ENCODE measurements at places on chromosomes 2 and 18.
A peak's percentile ranks its signal among the peaks of the same experiment; 100 is the strongest.

DNA sequence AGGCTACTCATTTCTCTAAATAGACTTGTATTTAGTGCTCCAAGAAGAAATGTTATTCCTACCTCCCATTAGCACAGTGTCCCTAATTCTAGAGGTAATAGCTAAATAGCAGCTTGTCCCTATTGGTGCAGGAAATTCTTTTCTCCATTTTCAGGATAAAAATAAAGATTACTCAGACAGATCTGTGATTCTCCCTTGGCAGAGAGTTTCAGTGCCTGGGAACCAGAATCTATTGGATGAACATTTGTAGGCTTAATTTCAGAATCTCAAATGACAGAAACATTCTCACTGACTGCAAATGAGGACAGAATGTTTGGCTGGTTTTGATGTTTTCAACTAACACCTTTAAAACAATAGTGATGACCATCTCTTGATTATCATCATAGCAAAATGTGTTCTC lies 33.3 kb upstream of the LGALSL start:
- DNase-seq, result no peak

GRCh38 chr2:73972846-73973245 lies 11.9 kb upstream of the TET3 start:
- no peak for DNase-seq

GRCh38 chr2:69453475-69454129 lies 16.4 kb upstream of the NFU1 start:
- DNase-seq, result no peak

DNA sequence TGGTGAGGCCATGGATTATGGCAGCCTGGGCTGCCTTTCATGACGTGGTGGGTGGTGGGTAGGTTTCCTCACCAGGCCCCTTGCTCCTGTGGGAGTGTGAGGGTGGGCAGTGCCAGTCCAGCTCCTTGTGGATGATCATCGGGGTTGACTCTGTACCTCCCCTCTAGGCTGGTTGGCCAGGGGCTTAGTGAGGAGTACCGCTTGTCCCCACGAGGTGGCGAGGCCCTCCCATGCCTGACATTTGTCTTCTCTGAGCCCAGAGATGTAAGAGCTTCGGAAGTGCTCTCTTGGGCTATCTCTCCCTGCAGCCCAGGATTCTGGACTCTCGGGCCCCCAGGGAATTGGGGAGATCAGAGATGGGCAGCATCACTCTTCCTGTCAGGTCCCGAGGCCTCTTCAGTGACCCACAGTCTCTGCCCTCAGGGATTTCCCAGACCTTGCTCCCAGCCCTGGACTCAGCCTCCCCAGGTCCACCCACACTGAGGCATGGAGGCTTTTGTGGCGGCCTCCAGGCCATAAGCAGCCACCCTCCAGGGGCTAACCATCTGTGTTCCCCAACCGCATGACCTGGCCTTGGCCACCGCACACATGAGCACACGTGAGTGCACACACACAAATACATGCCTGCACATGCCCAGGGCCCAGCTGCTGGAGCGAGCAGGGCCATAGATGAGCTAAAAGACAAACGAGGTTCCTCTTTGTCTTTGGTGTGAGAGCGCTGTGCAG lies 6.5 kb downstream of the SPR start:
- no peak for DNase-seq

- DNase-seq, result no peak
Measured at GRCh38 chr2:100755441-100755840, 64.5 kb upstream of the NPAS2 start.

DNA sequence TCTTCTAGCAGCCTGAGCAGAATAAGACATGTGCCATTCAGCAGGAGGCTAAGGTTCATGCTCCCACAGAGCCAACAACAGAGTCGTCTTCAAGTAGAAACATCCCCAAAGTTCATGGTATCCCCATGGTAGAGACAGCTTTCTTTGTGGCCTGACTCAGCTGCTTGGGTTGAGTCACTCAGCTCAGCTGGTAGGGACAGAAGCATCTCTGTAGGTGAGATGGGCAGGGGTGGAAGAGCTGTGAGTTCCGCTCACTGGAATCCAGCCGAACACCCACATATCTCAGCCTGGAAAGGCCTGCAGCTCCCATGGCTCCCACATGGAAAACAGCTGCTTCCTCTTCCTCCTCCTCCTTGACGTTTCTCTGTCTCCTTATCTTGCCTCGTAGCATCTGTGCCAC lies 792.7 kb downstream of the RNF144A start:
- DNase-seq, result no peak

DNA sequence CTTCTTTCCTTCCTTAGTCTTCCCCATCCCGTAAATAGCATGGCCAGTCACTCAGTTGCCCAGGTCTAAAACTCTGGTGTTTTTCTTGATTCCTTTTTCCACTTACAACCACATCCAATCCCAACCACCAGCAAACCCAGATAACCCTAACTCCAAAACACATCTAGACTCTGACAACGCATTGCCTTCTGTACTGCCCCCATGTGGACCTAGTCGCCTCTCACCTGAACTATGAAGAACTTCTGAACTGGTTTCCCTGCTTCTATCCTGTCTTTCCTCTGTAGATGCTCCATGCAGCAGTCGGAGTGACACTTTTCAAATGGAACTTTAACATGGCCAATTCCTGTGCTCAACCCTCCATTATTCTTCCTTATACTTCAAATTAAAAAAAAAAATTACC lies 26.5 kb downstream of the ST6GAL2 start:
- no peak for DNase-seq

DNA sequence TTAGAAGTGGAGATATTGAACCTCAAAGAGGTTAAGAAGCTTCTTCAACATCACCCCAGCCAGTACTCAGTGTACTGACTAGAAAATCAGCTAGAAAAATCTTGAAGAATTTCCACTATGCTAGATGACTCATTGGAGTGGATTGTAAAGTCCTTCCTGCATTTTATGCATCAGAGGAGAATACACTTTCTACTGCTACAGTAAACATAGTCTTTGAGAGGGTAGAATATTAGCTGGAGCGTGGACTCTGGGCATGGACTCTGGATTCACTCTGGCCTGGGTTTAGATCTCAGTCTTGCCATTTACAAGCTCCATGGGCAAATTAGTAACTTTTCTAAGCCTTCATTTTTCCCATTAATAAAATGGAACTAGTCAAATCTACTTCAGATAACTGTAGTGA lies 215.9 kb downstream of the IRS1 start:
- DNase-seq, result no peak

DNA sequence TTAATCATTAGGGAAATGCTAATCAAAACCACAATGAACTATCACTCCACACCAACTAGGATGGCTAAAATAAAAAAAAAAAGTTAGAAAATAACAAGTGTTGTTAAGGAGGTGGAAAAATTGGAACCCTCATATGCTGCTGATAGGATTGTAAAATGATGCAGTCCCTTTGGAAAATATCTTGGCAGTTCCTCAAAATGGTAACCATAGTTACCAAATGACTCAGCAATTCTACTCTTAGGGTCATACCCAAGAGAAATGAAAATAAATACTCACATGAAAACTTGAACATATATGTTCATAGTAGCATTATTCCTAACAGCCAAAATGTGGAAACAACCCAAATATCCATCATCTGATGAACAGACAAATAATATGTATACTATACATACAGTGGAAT lies 15.7 kb upstream of the ACVR2A start:
- DNase-seq, result no peak

- DNase-seq, result no peak
Measured at GRCh38 chr2:240491483-240491882, 56.0 kb downstream of the GPC1 start.

DNA sequence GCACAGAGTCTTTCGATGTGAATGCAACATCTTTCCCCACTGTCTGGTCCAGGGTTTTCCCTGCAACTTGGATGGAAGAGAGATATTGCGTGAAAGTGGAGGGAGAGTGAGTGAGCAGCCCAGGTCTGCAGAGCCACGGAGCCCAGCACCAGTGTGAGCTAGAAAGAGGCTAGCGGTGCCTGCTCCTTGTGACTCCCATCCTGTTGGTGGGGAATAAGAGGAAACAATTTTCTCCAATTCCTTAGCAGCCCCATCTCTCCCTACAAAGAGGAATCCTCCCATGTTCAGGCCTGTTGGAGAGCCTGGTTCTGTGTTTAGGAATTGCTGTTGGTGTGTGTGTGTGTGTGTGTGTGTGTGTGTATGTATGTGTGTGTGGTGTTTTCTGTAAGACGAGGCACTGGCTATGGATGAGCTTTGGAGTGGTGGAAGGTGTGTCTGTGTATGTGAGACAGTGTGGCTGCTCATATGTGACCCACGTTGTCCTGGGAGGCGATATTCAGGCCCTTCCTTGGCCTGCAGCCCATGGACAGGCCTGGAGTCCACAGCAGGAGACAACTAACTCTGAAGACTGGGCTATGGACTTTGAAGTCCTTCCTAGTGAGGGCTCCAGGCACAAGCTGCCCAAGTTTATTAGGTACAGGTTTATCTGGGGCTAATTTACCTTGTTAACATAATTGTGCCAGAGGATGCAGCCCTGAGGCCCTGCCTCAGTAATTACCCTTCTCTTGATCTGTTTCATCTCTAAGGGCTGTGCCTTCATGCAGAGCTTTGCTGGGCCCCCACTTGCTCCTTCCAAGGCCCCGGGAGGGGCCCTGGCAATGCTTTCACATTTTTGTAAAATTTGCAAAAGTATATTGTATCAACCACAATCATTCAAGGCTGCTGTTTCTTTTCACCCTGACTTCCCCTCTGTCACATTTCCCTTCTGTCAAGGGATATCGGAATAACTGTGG lies 88.6 kb upstream of the HAAO start:
- no peak for DNase-seq

GRCh38 chr2:109685453-109685852 lies 71.3 kb downstream of the SOWAHC start:
- peak; percentile 28 for DNase-seq

GRCh38 chr18:63180971-63181376 lies 138.6 kb downstream of the BCL2 start:
- DNase-seq, result no peak

DNA sequence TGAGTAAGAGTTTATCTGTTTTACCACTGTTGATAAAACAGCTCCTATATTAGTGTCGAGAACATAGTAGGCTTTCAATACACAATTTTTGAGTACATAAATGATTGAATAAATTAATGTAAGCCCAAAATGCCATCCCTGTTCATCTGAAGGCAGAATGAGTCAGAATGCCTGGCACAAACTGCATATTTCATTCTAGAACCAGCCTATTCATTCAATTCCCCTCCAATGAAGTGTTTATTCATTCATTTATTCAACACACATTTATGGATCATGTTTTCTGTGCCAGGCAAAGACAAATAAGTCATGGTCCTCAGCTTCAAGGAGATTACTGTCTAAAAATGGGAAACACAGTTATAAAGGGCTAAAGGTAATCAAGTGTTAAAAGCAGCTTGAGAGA lies 22.8 kb upstream of the LCLAT1 start:
- no peak for DNase-seq

- DNase-seq, result no peak
Measured at GRCh38 chr2:99297994-99298393, 3.0 kb downstream of the LYG1 start.

DNA sequence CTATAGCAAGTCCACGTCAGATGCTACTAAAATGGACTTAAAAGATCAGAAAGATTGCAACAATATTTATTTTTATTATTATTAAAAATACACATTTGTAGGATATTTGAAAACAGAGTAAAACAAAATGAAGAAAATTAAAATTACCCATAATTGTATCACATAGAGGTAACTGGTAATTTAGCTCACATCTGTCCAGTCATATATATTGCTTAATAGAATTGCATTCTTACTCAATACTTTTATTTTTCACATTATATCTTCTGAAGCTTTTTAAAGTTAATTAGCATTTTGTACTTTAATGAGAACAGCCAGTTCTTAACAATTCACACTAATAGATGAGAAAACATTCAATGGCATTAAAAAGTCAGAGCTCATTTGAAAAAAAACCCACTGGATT lies 11.5 kb upstream of the RNF144A start:
- no peak for DNase-seq

DNA sequence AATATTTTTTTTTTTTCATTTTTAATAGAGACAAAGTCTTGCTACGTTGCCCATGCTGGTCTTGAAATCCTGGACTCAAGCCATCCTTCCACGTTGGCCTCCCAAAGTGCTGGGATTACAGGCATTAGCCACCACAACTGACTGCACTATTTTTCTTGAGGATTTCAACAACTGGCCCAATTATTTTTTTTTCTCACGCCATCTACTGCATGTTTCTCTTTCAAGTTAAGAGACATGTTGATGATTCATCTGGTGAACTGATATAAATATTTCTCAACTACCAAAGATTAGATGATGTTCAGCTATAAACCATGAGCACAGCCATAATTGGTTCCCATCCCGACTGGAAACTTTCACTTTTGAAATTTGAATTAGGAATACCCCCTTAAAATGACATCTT lies 688.4 kb upstream of the SYT4 start:
- DNase-seq, result no peak

DNA sequence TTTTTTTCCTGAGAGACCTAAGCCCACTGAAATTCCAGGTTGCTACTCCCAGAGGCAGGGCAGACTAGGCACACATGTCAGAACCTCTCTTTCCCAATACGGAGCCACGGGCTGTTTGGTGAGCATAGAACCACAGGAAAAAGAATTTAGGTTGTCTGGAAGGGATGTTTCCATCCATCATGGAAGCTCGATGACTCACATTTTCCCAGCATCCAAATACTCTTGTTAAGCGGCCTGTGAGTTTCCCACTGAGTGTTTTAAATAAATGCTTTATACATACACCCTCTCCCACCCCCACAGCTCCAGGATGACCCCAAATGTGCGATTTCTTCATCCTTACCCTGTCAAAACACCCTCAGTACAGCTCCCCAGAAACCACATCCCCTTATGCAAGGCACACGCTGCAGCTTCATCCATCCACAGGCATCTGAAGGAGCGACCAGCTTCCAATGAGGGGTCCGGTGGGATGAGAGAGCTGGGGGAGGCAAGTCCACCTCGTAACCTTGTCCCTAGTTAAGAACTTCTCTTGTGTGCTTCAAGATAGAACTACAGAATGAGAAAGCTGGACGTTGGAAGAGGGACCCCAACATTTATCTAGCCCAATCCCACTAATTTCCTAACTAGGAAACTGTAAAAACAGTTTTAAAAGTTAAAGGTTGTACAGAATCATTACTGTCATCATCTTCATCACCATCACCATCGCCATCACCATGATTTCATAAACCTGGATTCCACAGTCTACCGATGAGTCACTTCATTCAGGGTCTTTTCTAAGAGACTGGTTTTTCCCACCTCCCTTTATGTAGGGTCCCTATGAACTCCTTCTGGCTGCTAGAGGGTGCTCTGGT lies 63.5 kb upstream of the FZD7 start:
- DNase-seq, result no peak

DNA sequence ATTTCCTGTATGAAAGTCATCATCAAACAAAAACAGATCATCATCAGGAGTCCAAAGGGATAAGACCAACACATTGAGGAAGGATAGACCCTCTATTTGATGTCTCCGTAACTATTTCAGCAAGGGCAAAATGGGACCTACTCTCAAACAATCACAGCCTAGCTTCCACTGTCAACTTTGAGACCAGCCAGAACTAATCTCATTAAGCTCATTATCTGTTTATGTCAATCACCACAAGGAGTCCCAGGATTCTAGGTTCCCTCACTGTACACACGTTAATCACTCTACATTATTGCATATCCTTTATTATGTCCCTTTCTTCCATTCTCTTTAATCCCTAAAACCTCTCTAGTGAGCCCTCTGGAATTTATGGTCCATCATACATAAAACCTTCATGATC lies 370.3 kb upstream of the LINC00305 start:
- DNase-seq, result no peak

All from upper lobe of right lung (tissue), 1 donor.